Thoracic aorta (tissue), 2 donors: ENCODE measurements at places on chromosomes 16 and 17.
A peak's percentile ranks its signal among the peaks of the same experiment; 100 is the strongest.

DNA sequence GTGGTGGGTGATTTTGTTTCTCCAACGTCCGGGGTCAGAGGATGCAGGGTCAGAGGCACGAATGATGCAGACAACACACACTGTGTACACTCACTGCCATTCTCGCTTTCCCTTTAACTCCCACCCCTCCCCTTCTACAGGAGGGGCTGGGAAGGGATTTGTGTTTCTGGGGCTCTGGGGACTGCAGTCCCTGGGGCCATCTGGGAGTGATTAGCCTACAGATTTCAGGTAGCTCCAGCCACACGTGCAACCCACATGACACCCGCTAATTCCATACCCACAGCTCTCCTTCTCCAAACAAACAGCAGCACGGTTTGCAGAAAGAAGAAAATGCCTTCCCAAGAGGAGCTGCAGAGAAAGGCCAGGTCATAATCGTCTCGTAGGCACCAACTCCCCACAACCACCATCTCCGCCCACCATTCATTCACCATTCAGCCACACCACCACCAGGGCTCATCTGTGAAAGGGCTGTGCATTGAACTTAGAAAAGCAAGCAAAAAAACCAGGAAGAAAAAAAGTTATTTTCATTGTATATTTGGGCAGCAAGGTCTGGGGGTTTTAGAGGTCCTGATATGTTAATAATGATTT lies 9.4 kb upstream of the SOX9 start:
- H3K36me3 ChIP-seq = no peaks in the 10 kb centered on the region
- H3K4me1 ChIP-seq = no peaks in the 10 kb centered on the region
- H3K4me3 ChIP-seq = no peak overlapping the region
- no peak overlapping the region for H3K27ac ChIP-seq
- DNase-seq = no peak

DNA sequence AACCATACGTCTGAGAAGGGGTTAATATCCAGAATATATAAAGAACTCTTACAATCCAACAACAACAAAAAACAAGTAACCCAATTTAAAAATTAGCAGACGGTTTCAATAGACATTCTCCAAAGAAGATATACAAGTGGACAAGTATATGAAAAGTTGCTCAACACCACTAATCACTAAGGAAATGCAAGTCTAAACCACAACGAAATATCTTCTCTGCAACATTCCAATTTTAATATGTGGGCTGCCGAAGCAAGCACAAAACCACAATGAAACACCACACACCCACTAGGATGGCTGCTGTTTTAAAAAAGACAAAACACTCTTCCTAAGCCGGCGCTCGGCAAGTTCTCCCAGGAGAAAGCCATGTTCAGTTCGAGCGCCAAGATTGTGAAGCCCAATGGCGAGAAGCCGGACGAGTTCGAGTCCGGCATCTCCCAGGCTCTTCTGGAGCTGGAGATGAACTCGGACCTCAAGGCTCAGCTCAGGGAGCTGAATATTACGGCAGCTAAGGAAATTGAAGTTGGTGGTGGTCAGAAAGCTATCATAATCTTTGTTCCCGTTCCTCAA lies 5.9 kb upstream of the SLC13A2 start:
- H3K4me1 ChIP-seq = no peaks in the 10 kb centered on the region
- no peaks in the 10 kb centered on the region for H3K36me3 ChIP-seq
- no peak overlapping the region for H3K4me3 ChIP-seq

DNA sequence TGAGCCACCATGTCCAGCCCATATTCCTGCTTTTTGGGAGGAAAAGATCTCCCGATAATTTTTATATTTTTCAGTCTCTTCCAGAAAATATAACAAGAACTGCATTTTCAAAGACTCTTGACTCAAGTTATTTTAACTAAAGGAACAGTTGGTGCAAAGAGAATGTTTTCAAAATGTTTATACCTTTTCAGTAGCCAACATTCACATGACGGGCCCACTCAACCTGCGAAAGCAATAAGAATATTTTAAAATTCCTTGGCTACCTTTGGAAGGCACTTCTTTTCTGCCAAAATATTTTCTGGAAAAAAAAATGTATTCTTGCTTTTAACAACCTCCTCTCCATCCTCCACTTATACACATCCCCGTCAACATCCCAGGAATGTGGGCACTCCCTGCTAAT lies 140.3 kb downstream of the ZNF18 start:
- no peaks in the 10 kb centered on the region for H3K4me1 ChIP-seq
- DNase-seq = no peak
- H3K27ac ChIP-seq = no peak overlapping the region
- H3K27me3 ChIP-seq = no peaks in the 10 kb centered on the region
- H3K36me3 ChIP-seq = no peaks in the 10 kb centered on the region
- no peak overlapping the region for H3K4me3 ChIP-seq

GRCh38 chr17:78910497-78911284 lies 7.7 kb upstream of the CEP295NL start:
- H3K27me3 ChIP-seq = no peaks in the 10 kb centered on the region
- peaks cover 19% of the 10 kb centered on the region for H3K4me1 ChIP-seq
- H3K27ac ChIP-seq = no peak overlapping the region
- no peak for DNase-seq

- no peak for DNase-seq
- H3K27ac ChIP-seq = no peak overlapping the region
- H3K4me3 ChIP-seq = no peak overlapping the region
- no peaks in the 10 kb centered on the region for H3K4me1 ChIP-seq
- H3K27me3 ChIP-seq = peaks cover 6% of the 10 kb centered on the region
Measured at GRCh38 chr17:36900160-36900512, 37.1 kb upstream of the LHX1 start.

- H3K4me1 ChIP-seq = peaks cover 14% of the 10 kb centered on the region
- DNase-seq = no peak
- H3K36me3 ChIP-seq = no peaks in the 10 kb centered on the region
- no peaks in the 10 kb centered on the region for H3K27me3 ChIP-seq
- H3K4me3 ChIP-seq = no peak overlapping the region
- H3K27ac ChIP-seq = no peak overlapping the region
Measured at GRCh38 chr17:31491376-31492131, 100.1 kb downstream of the RAB11FIP4 start.

GRCh38 chr16:56742030-56742984 lies 12.4 kb downstream of the NUP93 start:
- H3K27ac ChIP-seq = no peak overlapping the region
- H3K4me1 ChIP-seq = peaks cover 20% of the 10 kb centered on the region
- H3K4me3 ChIP-seq = no peak overlapping the region
- DNase-seq = no peak
- H3K36me3 ChIP-seq = no peaks in the 10 kb centered on the region

GRCh38 chr17:82152556-82153294 lies 54.7 kb upstream of the FASN start:
- H3K27me3 ChIP-seq = no peaks in the 10 kb centered on the region
- no peaks in the 10 kb centered on the region for H3K4me1 ChIP-seq
- no peak for DNase-seq
- no peak overlapping the region for H3K27ac ChIP-seq
- no peak overlapping the region for H3K4me3 ChIP-seq
- no peaks in the 10 kb centered on the region for H3K36me3 ChIP-seq

- DNase-seq = peak; percentile 66
- H3K4me3 ChIP-seq = peak overlapping the region; percentile 59
- H3K36me3 ChIP-seq = no peaks in the 10 kb centered on the region
- H3K27me3 ChIP-seq = no peaks in the 10 kb centered on the region
Measured at GRCh38 chr17:57092779-57093178, 7.7 kb downstream of the AKAP1 start.

- H3K27me3 ChIP-seq = no peaks in the 10 kb centered on the region
- no peaks in the 10 kb centered on the region for H3K4me1 ChIP-seq
- no peak overlapping the region for H3K27ac ChIP-seq
- no peak for DNase-seq
- no peaks in the 10 kb centered on the region for H3K36me3 ChIP-seq
Measured at GRCh38 chr17:51526507-51526906, 266.2 kb downstream of the UTP18 start.

GRCh38 chr17:14510136-14510535 lies 209.3 kb downstream of the HS3ST3B1 start:
- no peak overlapping the region for H3K4me3 ChIP-seq
- H3K4me1 ChIP-seq = no peaks in the 10 kb centered on the region
- no peak overlapping the region for H3K27ac ChIP-seq
- H3K36me3 ChIP-seq = no peaks in the 10 kb centered on the region

GRCh38 chr17:13460261-13461000 lies 141.3 kb downstream of the HS3ST3A1 start:
- no peaks in the 10 kb centered on the region for H3K4me1 ChIP-seq
- no peak for DNase-seq
- no peak overlapping the region for H3K27ac ChIP-seq
- H3K4me3 ChIP-seq = no peak overlapping the region

- DNase-seq = no peak
- H3K4me1 ChIP-seq = peaks cover 3% of the 10 kb centered on the region
- H3K27me3 ChIP-seq = no peaks in the 10 kb centered on the region
- H3K36me3 ChIP-seq = no peaks in the 10 kb centered on the region
Measured at GRCh38 chr16:23905027-23905426, 69.2 kb downstream of the PRKCB start.

GRCh38 chr17:60169921-60170817 lies 20.4 kb downstream of the CA4 start:
- H3K4me3 ChIP-seq = no peak overlapping the region
- no peak for DNase-seq
- H3K4me1 ChIP-seq = no peaks in the 10 kb centered on the region
- H3K27ac ChIP-seq = no peak overlapping the region
- no peaks in the 10 kb centered on the region for H3K36me3 ChIP-seq

DNA sequence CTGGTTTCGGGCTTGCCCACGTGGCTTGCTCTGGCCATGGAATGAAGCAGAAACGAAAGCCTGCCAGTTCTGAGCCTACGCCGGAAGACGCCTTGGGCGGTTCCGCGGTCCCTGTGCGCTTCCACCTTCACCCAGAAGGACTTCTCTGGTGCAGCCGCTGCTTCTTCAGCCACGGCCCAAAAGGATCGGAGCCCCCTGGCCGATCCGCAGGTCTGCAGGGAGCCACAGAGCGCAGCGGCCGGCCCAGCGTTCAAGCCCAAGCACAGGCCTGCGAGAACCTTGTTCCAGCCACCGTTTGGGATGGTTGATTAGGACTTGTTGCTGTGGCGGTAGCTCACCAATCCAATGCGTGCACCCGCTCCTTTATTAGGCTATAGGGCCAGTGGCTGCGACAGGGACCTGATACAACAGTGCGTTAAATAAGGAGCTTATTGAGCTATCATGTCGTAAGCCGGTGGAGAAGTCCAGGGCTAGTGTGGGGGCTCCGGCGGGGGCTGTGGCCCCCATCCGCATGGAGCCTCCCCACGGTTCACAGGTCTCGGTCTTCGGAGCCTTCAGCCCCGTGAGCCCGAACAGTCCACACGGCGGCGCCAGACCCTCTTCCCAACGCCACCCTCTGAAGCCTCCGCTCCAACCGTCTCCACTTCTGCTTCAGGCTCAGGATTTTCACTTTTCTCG lies 10.2 kb upstream of the MPP2 start:
- no peaks in the 10 kb centered on the region for H3K27me3 ChIP-seq
- H3K4me1 ChIP-seq = peaks cover 6% of the 10 kb centered on the region
- H3K4me3 ChIP-seq = peak overlapping the region; percentile 77
- no peak overlapping the region for H3K27ac ChIP-seq

GRCh38 chr16:67632415-67633172 lies 12.3 kb upstream of the CARMIL2 start:
- no peaks in the 10 kb centered on the region for H3K4me1 ChIP-seq
- H3K27ac ChIP-seq = no peak overlapping the region
- H3K27me3 ChIP-seq = no peaks in the 10 kb centered on the region
- no peak for DNase-seq
- no peak overlapping the region for H3K4me3 ChIP-seq

GRCh38 chr17:64459284-64459747 lies 10.4 kb downstream of the MILR1 start:
- H3K27me3 ChIP-seq = no peaks in the 10 kb centered on the region
- H3K36me3 ChIP-seq = no peaks in the 10 kb centered on the region
- H3K4me1 ChIP-seq = peaks cover 4% of the 10 kb centered on the region
- no peak overlapping the region for H3K4me3 ChIP-seq

DNA sequence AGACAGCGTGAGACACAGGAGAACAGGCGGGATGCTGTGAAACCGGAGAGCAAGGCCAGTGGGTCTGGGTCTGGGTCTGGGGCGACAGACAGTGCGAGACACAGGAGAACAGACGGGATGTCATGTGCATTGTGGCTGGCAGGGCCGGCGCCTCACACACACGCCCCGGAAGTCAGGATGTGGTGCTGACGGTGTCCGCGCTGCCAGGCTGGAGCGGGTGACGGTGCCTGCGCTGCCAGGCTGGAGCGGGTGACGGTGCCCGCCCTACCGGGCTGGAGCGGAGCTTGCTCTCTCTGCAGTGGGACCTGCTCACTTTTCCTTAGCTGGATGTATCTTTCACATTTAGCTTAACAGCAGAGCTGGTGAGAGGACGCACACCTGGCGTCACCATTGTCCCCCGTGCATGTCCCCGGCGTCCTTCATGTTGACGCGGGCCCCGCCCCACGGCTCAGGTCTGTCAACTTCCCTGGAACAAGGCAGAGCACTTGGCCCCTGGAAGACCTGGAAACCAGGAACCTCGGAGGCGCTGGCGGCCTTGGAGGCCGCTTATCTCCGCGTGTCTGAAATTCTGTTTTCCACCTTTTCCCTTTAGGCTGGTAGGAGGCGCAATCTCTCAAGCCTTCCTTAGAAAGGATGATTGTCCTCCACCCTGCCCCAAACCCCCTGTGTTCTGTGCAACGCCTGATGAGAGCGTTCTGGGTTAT lies 43.0 kb upstream of the ZNF750 start:
- H3K4me3 ChIP-seq = no peak overlapping the region
- peaks cover 21% of the 10 kb centered on the region for H3K4me1 ChIP-seq
- H3K36me3 ChIP-seq = no peaks in the 10 kb centered on the region
- DNase-seq = no peak

DNA sequence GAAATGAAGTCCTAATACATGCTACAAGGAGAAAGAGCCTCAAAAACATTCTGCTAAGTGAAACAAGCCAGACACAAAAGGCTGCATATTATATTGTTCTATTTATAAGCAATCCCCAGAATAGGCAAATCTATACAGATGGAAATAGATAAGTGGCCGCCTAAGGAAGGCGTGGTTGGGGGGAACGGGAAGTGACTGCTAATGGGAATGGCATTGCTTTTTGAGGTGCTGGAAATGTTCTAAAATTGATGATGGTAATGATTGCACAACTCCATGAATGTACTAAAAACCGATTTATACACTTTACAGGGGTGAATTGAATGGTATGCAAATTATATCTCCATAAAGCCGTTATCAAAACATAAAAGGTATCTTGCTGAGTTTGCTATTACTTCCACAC lies 67.7 kb downstream of the GAS7 start:
- H3K27ac ChIP-seq = no peak overlapping the region
- H3K27me3 ChIP-seq = no peaks in the 10 kb centered on the region
- no peak for DNase-seq
- H3K36me3 ChIP-seq = no peaks in the 10 kb centered on the region
- peaks cover 17% of the 10 kb centered on the region for H3K4me1 ChIP-seq

- H3K4me1 ChIP-seq = no peaks in the 10 kb centered on the region
- DNase-seq = no peak
- no peaks in the 10 kb centered on the region for H3K36me3 ChIP-seq
- no peaks in the 10 kb centered on the region for H3K27me3 ChIP-seq
- H3K4me3 ChIP-seq = no peak overlapping the region
Measured at GRCh38 chr16:17556276-17557052, 85.7 kb upstream of the XYLT1 start.

DNA sequence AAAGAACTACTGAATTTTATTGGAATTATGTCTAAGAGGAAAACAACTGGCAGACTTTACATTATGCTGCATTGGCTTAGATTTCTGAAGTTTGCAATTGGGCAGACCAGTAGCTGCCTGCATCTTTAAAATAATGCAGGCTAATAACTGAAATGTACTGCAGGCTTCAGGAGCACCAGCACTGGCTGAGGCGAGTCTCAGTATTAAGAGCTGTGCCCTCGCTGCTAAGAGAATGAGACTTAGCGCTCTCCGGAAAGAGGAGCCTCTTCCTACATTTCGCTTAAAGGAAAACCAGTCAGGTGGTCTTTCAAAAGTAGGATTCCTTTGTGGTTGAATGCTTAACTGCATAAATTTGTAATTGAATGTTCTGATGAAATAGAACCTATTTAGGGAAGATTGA lies 885 bp downstream of the CNTNAP4 start:
- DNase-seq = no peak
- H3K4me1 ChIP-seq = no peaks in the 10 kb centered on the region
